Hematopoietic multipotent progenitor cell treated with erythropoietin and hydrocortisone succinate and interleukin-3 and kit ligand, for 15 days (in vitro differentiated cells): ENCODE measurements at places on chromosomes 1 and 21.
A peak's percentile ranks its signal among the peaks of the same experiment; 100 is the strongest.

DNA sequence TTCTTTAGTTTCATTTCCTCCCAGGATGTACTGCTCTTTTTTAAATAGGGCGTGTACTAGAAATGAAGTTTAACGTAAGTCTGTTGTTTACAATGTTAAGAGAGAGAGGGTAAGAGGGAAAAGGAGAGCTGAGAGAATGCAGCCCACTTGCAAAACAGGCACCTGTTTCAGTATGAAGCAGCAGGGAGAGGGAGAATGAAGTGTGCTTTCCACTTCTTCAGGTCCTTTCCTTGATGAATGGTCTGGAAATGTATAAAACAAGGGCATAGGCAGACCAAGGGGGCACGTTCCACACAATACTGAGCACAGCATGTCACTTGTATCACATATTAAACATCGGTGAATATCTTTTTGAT is 2.0 kb downstream of the KCNA3 start:
- DNase-seq = no peak

GRCh38 chr1:29236712-29237128 is 398 bp downstream of the PTPRU start:
- no peak for DNase-seq

DNA sequence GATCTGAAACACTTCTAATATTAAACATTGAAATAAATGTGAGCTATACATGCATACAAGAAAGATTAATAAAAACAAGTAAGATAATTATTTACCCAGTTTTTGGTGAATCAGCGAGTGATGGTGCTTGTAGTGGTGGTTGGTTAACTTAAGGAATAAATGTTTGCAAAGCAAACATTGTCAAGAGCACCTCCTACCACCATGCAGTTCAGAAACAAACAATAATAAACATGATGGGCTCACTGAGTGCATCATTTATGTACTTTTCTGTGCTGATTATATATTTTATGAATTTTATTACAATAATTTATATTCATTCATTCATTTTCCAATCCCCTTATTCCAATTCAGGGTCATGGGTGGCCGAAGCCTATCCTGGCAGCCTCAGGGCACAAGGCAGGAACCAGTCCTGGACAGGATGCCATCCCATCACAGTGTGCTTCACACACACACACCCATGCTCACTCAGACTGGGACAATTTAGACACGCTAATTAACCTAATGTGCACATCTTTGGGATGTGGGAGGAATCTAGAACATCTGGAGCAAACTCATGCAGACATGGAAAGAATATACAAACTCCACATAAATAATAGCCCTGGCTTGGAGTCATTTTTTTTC is 57.8 kb downstream of the ZMYM4 start:
- DNase-seq = no peak

DNA sequence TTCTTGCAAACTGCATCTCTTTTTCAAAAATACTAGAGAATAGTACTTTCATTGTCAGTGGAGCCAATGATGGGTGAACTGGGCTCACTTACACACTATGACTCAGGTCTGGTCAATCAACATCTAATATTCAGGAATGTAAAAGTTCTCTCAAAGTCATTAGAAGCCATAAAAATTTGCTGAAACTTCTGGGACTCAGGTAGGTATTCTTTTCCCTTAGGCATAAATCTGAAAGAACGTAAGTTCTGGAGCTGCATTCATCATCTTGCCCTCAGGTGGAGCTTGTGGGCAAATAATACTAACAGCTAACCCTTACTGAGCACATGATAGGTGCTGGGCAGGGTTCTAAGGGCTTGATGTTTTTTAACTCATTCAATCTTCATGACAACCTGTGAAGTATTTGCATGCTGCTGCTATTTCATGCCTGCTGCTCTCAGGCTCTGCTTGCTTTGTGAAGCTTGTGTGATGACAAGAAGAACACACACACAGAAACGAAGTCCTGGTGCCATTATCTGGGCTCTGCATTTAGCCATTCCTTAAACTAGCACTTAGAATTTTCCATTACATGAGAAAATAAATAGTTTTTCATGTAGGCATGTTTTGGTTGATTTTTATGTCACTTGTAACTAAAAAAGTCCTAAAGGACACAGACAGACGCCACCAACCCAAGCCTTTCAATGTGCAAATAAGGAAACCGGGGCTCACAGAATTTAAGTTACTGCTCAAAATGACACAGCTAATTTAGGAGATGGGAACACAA is 394.2 kb upstream of the LYPLAL1 start:
- DNase-seq = no peak

DNA sequence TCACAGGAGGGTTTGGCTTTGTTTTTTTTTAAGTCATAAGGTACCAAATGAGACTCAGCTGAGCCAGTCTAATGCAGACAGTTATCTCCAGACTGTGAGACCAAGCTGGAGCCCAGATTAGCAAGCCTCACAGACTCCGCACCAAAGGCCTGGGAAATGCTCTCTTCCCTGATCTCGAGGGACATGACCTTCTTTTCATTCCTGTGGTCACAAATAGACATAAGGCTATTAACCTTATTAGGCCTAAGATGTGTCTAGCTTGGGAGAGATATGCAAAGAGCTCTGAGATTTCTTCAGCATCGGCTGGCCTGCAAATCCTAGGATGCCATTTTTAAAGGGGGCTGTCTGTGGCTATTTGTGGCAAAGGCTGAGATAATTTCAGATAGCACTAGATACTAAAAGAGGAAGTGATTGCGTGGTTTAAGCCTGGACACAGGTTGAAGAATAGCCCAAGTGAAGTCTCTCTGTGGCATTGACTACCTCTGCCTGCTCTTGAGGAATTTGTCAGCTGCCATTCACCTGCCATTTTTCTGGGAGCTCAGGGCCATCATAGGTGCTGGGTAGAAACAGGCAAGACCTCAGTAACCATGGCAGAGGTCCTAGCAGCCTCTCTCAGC is 301.3 kb downstream of the SIPA1L2 start:
- no peak for DNase-seq

GRCh38 chr1:220754918-220755295 is 6.8 kb downstream of the MTARC2 start:
- DNase-seq = no peak

DNA sequence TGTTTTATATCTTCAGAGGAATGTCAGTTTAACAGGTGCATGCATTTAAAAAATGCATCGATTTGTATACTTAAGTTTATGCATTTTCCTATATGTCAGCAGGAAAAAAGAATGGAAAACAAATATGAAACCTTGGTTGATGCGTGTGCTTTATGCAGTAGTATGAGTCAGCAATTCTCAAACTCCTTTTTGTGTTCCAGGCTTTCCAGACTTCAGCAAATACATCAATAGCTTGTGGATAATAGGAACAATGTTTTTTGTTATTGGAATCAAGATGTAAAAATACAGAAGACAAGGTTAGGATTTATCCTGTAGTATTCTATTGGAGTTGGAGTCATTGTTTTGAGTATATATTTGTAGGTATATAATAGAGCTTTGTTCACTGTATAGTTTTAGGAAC is 45.2 kb downstream of the CHODL start:
- DNase-seq = no peak

GRCh38 chr1:229380536-229381160 is 37.8 kb upstream of the CCSAP start:
- DNase-seq = no peak

- DNase-seq = no peak
These were observed 266.2 kb downstream of the LMO4 start for GRCh38 chr1:87594736-87595383.

DNA sequence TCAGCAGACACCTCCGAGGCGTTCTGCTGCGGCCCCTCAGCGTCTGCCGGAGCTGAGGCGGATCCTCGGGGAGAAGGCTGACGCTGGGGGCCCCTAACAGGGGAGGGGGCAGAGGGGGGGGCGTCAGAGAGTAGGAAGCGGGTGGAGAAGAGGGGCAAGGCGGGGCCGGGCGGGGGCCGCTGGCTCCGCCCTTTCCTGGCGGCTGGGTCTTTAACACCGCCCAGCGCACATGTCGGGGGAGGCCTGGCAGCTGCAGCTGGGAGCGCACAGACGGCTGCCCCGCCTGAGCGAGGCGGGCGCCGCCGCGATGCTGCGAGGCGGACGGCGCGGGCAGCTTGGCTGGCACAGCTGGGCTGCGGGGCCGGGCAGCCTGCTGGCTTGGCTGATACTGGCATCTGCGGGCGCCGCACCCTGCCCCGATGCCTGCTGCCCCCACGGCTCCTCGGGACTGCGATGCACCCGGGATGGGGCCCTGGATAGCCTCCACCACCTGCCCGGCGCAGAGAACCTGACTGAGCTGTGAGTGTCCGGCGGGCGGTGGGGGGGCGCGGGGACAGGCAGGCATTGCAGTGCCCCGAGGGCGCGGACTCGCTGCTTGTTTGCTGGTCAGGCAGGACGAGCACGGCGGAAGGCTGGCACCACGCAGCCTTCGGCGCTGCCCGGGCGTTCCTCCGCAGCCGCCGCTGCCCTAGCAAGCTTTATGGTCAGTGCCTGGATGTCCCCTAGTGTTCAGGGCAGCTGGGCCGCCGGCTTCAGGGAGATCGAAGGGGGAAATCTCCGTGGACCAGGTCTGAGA is at the start of gene NTRK1:
Gene NTRK1 (plus strand): TSS at position 238 of the 796 bp plus-strand sequence. CDS start 70 bp downstream, at position 308.
- DNase-seq = peak; percentile 51

DNA sequence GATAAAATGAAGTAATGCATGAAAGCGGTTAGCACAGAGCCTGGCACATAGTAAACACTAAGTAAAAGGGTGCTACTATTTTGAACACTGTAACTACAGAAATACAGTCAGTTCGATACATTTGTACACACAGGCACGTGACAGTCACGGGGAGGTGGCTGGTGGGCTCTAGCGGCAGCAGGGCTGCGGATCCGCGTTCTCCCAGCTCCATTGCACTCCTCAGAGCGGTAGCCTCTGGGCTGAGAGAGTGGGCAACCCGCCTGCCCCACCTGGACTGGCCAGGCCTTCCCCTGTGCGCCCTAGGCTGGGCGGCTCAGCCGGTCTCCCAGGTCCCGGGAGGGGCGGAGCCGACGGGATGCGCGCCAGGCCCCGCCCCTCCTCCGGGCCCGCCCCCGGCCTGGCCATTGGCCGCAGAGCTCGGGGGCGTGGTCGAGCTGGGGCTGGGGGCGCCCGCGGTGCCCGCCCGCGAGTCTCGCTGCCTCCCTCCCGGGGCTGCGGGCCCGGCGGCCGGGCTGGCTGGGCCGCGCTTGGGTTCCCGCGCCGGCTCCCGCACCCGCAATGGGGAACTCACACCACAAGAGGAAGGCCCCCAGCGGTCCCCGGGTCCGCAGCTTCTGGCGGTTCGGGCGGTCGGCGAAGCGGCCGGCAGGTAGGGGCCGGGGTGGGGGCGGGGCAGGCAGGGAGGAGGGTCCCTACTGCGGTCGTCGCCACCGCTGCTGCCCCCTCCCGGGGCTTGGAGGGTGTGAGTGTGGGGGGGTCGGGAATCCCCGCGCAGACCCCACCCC is 51.2 kb upstream of the SYNC start:
- peak; percentile 78 for DNase-seq

- DNase-seq = no peak
These were observed 518 bp upstream of the PLCH2 start for GRCh38 chr1:2475571-2475970.

GRCh38 chr1:78779831-78780230 is 130.2 kb downstream of the IFI44 start:
- DNase-seq = no peak
